NCI-H524 (cell line): ENCODE measurements at places on chromosomes 1 and 21.

DNA sequence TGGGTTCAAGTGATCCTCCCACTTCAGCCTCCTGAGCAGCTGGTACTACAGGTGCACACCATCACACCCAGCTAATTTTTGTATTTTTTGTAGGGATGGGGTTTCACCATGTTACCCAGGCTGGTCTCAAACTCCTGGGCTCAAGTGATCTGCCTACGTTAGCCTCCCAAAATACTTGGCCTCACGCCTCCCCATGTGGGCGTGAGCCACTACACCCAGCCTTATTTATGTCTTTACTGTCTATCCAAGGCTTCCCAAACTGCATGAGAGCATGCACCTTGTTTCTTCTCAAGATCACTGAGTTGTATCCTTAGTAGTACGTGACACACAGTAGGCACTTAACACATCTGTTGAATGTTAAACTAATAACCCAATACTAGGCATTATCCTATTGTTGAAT lies 14.2 kb downstream of the WASF2 start:
- no peak for DNase-seq

GRCh38 chr1:31580513-31580870 lies 4.2 kb downstream of the TINAGL1 start:
- no peak for DNase-seq

DNA sequence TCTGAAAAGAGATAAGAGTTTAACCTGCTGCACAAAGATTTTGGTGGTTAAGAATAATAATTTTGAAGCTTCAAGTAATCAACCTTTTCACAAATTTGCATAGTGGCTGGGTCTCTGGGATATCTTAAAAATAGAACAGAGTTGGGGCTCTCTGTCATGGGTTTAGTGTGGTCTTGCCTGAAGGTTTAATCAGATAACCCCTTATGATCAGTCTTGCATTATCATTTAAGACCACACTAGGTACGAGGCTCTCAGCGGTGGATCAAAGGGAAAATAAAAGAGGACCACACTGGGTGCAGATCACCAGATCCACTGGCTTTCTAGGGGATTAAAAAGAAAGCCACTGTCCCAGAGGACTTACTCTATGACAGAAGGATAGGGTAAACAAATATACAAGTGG lies 19.5 kb downstream of the LRRC8C start:
- no peak for DNase-seq

- no peak for DNase-seq
These were observed 607.0 kb downstream of the AGBL4 start for GRCh38 chr1:49416758-49417157.

DNA sequence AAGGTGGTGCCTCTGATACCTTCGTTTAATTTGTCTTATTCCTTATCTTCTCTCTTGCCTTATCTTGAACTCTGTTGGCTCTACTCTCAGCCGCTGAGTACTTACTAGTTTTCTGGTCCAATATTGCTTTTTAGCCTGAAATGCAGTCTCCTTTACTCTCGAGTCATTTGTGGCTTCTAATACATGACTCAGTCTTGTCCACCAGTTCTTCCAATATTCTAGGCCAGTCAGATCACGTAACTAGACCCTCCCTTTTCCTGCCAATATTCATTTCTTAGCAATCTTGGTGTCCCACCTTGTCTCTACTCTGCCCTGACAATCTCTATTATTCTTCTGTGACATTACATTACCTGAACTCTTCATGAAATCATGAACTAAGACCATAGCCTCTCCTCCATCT lies 555.8 kb downstream of the DPYD start:
- no peak for DNase-seq

DNA sequence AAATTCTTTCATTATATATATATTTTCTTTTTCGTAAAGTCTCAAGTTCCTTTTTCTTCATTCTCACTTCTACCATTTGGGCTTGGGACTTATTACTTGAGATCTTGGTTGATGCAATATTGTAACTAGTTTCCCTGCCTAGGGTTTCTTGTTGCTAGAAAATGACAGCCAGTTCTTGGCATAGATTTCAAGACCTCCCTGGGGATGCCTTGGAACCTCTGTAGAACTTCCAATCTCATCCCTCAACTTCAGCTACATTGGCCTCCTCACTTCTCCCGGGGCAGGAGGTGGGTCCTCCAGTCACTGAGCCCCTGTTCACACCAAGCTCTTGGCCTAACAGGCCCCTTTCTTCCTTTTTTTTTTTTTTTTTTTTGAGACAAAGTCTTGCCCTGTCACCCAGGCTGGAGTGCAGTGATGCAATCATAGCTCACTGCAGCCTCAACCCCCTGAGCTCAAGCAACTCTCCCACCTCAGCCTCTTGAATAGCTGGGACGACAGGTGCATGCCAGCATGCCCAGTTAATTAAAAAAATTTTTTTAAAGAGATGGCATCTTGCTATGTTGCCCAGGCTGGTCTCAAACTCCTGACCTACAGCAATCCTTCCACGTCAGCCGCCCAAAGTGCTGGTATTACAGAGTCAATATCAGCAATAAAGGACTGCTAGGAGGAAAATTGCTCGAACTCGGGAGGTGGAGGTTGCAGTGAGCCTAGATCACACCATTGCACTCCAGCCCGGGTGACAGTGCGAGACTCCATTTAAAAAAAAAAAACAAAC lies 33.1 kb downstream of the MAP3K7CL start:
- DNase-seq = no peak
